MV-4-11 (cell line): ENCODE measurements at places on chromosomes 16 and 17.

DNA sequence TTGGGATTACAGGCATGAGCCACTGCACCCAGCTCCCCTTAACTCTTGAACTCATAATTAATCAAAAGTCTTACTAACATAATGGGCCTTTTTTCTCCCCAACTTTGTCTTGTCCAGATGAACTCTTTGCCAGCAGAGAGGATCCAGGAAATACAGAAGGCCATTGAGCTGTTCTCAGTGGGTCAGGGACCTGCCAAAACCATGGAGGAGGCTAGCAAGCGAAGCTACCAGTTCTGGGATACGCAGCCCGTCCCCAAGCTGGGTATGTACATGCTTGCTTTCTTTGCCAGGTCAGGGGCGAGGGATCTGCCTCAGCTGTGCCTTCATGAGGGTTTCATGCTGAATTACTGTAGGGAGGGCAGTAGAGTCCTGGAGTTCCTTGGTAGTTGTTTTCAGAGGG lies 25.3 kb downstream of the NMT1 start:
- DNase-seq: no peak

DNA sequence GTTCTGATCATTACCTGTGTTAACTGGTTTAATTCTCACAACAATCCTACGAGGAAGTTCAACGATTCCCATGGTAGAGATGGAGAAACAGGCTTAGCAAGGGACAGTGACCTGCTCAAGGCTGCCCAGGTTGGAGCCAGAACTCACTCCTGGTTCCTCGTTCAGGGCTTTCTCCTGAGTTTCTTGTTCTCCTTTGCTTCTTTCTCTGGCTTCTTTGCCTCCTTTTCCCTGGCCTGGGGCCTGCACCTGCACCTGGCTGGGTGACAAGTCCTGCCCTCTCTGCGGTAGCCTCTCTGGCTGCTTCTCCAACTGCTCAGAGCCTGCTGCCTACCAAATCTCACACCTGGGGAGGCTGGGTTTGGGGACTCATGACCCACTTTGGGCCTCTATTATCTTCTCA lies 2.8 kb downstream of the CCL22 start:
- no peak for DNase-seq

GRCh38 chr17:66438101-66438500 lies 135.7 kb downstream of the PRKCA start:
- peak; percentile 82 for DNase-seq

GRCh38 chr16:379961-380761 lies 1.6 kb downstream of the PGAP6 start:
- no peak for DNase-seq

GRCh38 chr17:46865100-46865499 lies 13.7 kb downstream of the WNT9B start:
- peak; percentile 3 for DNase-seq

DNA sequence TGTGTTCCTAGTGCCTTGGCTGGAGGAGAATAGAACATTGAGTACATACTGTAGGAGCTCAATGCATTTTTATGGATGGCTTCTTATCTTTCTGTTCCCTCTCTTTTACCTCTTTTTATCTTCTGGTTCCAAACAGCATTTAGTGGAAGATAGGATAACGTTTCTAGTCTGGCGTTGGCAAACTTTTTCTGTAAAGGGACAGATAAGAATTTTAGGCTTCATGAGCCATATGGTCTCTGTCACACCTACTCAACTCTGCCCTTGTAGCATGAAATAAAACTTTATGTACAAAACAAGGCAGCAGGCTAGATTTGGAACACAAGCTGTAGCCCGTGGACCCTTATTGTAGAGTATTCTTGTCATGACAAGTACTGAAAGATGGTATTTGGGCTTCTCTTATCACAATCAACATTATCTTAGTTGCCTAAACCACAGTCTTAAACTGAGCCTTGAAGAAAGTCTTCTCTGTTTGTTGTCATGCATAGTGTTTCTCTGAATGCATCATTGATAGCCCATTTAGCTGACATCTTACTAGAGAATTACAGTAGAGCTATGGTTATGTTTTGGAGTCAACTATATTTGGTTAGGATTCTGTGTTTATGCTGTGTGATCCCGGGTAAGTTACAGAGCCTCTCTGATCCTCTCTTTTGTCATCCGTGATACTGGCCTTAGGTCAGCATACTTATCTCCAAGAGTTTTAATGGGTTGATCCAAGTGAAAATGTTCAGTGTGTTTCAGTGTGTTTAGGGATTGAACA lies 80.2 kb downstream of the HS3ST4 start:
- DNase-seq: no peak

DNA sequence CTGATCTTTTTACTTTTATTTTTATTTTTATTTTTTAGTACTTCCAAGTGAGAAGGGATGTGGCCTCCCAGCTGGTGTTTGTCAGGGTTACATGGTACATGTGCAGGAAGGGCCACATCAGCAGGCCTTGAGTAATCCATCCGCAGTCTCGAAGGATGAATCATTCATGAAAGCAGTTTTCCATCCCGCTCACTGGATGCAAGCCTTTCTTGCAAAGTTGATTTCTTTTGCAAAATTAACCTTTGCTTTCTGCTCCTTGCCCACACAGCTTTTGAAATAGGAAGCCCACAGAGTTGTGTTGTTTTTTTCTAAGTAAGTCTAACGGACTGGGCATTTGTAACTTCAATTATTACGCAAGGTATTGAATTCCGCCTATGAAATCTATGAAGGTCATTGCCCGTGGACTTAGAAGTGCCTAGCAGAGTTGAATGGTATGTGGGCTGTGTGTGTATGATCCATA lies 157.4 kb downstream of the PRKCA start:
- DNase-seq: peak; percentile 98
